T follicular helper cell (primary cell): ENCODE measurements at places on chromosomes 3 and 15.

DNA sequence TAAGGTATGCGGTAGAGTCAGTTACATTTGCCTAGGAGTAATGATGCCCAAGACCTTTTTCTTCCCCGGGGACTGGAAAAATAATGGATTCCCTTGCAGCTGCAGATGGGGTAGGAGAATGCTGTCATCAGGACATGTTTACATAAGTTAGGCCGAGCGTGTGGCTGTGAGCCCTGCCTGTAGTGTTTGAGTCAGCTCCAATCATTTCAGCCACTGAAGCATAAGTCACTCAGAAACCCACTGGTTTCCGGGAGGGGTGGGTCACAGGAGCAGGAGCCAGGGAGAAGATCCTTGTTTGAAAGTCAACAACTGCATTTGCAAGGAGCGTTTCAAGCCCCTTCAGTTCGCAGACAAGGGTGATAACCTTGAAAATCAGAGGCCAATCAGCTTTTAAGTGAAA is 562.3 kb downstream of the MCTP2 start:
- no peak for DNase-seq

- no peak for DNase-seq
Observed at GRCh38 chr15:48021336-48022086, 99.3 kb upstream of the SLC24A5 start.

- DNase-seq, result no peak
Observed at GRCh38 chr3:152910211-152910610, 75.3 kb downstream of the P2RY1 start.

DNA sequence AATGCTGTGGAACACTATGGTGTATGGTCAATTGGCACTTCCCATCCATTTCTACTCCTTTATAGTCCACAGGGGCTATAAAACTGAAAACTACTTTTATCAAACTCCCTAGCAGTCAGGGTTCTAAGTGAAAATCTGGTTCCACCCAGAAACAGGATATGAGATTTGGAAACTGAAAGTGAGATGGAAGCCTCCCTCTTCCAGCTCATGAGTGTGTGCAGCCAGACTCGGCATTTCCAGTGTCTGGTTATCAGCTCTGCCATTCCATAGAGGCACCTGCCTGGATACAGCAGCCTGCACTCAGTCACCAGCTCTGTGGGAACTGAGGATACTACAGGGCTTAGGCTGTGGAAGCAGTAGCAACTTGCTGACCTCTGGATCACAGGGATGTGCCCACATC is 14.7 kb upstream of the PLA2G4F start:
- DNase-seq, result no peak

- no peak for DNase-seq
Observed at GRCh38 chr3:66344848-66345578, 124.2 kb downstream of the SLC25A26 start.

GRCh38 chr15:51121118-51121517 is 26.4 kb upstream of the TNFAIP8L3 start:
- no peak for DNase-seq

DNA sequence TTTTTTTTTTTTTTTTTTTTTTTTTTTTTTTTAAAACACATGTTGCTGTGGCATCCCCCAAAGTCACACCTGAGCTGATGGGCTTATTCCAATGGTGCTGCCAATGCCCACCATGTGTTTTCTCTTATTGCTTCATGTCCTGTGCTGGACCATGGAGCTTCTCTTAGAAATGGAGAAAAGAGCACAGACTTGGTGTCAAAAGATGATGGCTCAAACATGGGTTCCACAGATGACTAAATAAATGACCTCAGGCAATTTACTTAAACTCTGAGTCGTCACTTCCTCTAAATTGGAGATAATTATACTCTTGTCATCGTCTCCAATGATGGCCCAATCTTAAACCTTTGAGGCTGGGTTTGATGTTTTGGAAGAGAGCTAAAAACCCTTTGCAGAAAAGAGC is 28.1 kb downstream of the CHST2 start:
- no peak for DNase-seq
